ENCODE measurements at places on chromosomes 12 and 14.
A peak's percentile ranks its signal among the peaks of the same experiment; 100 is the strongest.

DNA sequence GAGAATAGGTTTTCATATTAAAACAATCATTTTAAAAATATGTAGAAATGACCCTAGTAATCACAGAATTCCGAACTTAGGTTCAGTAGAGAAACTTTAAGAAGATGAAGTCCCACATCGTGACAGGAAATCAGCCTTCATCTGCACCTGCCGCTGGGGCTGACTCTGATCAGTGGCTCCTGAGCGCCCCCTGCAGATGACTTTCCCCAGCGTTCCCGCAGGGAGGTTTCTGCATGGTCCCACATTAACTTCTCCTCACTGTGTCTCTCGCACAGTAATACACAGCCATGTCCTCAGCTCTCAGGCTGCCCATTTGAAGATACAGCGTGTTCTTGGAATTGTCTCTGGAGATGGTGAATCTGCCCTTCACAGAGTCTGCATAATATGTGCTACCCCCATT is 1131.1 kb downstream of the TMEM121 start:
- no peak for DNase-seq

DNA sequence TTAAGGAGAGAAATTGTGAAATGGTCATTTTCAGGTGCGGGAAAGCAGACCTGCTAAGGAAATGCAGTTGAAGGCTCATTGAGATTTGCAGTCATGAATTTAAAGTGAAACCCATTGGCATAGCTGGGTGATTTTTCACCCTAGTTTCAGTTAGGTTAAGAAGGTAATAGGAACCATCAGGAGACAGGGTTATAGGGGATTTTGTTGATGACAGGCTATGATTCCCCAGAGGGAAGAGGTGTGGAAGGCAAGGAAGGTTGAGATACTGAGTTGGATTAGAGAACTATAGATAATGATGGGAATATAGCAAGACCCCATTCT is 22.7 kb upstream of the BMAL2 start:
- DNase-seq = no peak

- no peak for DNase-seq
Observed at GRCh38 chr14:72640911-72641485, 252.9 kb downstream of the DPF3 start.

DNA sequence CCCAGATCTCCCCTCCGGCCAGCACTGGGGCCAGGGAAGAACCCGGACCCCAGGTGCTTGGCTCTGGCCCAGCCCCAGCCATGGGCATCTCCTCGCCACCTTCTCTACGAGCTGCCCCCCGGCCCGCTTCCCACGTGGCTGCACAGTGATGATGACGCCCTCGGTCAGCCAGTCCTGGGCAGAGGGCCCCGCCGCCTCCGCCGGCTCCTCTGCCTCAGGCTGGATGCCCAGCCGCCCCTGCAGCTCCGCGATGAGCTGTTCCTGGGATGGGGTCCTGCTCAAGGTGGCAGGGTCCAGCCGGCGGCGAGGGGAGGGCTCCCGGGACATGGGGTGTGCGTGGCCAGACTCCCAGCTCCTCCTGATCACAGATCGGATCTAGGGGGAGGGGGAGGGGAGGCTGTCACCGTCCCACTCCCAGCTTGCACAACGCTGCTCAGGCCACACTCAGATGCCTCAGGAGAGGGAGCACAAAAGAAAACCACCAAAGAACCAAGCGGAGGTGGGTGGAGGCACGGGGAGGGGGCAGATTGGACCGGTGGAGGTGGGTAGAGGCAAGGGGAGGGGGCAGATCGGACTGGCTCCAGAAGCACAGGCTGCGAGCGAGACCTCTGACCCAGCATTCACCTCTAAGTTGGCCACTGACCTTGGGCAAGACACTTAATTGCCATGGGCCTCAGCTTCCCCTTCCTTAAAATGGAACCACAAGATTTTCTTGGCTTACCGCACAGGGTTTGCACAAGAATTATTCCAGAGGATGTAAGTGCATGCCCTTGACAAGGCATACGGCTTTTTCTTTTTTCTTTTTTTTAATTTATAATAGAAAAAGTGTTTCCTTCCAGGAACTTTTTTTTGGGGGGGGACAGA is 16.1 kb upstream of the RPLP0 start:
- peak; percentile 33 for DNase-seq

DNA sequence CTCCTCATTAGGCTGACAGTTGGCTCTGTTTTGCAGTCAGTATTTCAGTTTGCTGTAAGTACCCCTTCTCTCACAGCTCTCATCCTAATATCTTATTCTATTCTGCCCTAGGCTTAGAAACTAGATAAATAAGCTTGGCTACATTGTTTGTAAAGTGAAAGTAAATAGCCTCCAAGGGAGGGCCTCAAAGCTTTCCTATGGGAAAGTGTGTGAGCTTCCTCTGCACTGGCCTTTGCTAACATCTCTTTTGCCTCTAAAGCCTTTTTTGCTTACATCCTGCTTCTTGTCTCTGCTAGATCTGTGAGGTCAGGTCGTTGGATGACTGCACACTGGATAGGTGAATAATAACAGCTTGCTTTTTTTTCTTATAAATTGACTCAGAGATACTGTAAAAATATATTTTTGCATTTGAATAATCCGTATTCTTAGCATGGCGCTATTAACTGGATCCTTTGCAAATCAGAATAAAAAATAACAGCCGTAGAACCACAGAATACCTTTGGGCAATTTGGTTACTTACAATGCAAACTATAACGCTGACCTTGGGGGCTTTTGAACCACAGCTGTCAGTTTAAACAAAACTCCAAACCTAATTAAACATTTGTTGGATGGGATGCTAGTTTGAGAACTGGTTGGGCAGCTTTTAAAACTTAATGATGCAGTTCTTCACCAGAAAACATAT is 55.1 kb downstream of the TTC6 start:
- no peak for DNase-seq

DNA sequence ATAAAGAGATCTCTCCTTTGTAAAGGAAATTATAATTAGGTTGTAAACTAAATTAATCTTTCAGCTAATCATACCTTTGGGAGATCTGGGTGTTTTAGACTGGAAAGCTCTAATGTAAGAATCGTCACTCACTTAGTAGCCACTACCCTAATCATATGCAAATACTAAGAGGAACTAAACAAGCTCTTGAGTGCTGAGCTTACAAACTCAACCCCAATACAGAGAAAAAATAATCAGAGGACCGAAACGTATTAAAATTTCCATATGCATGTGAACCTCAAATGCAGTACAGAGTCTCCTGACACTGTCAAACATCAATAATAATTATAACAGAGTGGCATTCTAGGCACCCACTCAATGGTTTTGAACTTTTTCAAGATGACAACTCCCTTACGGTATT is 235.3 kb upstream of the FOXN3 start:
- no peak for DNase-seq

- DNase-seq = no peak
Observed at GRCh38 chr12:10331642-10332239, 24.1 kb downstream of the KLRD1 start.

- DNase-seq = no peak
Observed at GRCh38 chr12:92434607-92435025, 268.2 kb upstream of the PLEKHG7 start.

GRCh38 chr14:99718031-99718810 is 34.1 kb downstream of the CYP46A1 start:
- DNase-seq = no peak

- peak; percentile 92 for DNase-seq
Observed at GRCh38 chr12:57461276-57461916, 1.8 kb downstream of the GLI1 start.

DNA sequence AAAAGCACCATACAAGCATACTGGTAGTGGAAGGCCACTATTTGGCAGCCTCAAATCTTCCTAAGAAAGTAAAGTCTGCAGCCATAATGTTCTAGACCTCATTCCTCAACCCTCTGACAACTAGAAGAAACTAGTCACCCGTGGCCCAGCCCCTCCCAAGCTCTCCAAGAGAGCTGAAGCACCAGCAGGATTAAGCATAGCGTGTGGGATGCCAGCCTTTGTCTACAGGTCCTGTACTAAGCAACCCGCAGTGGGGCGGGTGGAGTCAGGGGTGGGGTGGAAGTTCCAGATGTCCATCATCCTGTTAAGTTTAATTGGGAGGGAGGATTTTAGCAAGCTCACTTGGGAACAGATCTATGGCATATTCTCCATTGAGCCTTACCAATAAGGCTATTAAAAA is 14.2 kb downstream of the SLC11A2 start:
- DNase-seq = no peak

GRCh38 chr14:97179573-97179972 is 382.4 kb downstream of the VRK1 start:
- no peak for DNase-seq

GRCh38 chr14:81673930-81674329 is 140.3 kb upstream of the SEL1L start:
- DNase-seq = no peak

- no peak for DNase-seq
Observed at GRCh38 chr12:111441107-111441928, 35.6 kb downstream of the SH2B3 start.

DNA sequence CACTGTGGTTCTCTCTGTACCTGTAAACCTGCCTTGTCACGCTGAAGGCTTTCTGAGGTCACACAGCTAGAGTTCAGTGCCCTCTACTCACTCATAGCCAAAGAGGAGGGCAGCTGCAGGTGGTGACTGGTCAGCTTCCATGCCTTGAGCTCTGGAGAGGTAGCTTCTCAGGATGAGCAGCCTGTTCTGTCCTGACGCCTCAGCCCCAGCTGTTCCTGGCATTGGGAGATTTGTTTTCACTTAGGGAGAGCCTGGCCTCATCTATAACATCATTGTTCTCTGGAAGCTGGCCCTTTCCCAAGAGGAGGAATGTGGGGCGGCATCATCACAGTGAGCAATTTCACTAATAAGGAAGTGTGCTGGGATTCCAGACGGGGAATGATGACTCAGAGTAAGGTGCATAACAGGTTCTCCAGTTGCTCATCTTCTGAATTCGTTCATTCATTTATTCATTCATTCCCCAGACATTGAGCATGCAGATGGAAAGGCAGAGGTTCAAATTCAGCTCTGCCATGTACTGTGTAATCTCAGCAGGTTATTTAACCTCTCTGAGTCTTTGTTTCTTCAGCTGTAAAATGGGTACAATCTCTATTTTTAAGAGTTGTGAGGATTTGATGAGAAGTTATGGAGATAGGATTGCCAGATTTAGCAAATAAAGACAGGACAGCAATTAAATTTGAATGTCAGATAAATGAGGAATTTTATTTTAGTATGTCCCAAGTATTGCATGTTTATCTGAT is 255.8 kb upstream of the CRY1 start:
- DNase-seq = no peak

GRCh38 chr12:5258498-5258897 is 173.4 kb upstream of the NTF3 start:
- DNase-seq = no peak

- no peak for DNase-seq
Observed at GRCh38 chr12:109544955-109545531, 28.3 kb downstream of the MMAB start.

- no peak for DNase-seq
Observed at GRCh38 chr12:10102322-10102721, 3.5 kb upstream of the CLEC1A start.

DNA sequence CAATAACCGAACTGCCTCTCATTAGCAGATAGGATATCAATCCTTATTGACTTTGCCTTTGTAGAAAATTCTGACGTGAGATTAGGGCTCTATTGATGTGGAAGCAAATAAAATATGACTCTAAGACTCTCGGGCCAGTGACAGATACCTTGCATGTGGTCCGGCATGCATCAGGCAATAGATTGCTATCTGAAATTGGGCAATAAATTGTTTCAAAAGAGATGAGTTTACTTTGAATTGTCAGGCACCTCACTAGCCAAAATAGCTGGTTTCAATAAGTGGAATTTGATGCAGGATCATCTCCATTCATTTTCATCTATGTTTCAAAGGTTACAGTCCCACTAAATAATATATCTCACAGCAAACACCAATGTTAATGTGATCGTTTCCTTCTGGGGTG is 186.3 kb upstream of the PLEKHA5 start:
- DNase-seq = no peak

DNA sequence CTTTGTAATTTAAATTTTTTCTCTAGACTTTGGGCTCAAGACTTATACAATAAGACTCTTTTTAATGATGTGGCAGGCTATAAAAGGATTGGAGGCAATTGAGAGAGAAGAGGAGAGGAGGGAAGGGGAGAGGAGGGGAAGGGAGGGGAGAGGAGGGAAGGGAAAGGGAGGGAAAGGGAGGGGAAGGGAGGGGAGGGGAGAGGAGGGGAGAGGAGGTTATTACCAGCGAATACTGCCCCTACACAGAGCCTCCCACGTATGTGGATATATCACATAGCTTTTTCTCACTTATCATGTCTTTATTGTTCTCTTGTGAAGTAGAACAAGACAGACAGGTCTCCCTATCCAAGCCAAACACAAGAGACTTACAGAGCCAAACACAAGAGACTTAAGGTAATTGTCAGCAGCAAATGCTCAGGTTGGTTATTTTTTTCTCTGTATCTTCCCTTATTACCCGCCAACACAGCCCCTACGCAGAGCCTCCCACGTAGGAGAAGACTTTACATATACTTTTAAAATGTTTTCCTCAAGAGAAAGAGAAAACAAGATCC is 63.1 kb downstream of the DRAM1 start:
- no peak for DNase-seq

DNA sequence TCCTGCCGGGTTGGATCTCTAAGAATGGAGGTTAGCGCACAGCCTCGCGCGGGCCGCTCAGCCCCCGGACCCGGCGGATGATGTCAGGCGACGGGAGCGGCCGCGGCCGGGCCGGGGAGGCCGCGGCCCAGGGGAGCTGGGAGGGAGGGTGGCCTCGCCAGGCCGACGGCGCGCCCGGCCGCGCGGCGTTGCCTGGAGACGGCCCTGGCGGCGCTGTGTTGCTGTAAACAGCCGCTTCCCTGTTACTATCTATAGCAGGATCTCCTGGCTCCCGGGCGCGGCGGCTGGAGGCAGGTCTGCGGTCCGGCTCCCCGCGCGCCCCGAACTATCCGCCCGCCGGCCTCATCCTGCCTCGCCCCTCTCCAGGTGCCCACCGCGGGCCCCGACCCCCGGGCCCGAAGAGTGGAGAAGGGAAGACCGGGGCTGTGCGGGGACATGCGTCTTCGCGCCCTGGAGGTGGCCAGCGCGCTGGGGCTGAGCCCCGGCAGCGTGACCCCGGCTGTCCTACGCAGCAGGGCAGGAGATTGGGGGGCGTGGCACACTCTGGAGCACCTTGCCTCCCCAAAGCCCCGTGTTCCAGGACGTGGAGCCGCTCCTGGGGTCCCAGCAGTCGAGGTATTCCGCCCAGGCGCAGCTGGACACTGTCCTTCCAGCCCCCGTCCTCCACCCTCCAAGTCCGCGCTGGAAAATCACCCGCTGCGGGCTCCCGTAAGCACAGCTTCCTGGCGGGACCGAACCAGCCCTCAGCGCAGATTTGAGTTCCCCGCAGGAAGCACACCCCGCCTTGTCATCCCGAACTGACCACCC is 1.4 kb upstream of the FOS start:
- peak; percentile 93 for DNase-seq

Data from right forelimb (tissue), 1 donor.